ENCODE measurements at places on chromosomes 3 and 15.

DNA sequence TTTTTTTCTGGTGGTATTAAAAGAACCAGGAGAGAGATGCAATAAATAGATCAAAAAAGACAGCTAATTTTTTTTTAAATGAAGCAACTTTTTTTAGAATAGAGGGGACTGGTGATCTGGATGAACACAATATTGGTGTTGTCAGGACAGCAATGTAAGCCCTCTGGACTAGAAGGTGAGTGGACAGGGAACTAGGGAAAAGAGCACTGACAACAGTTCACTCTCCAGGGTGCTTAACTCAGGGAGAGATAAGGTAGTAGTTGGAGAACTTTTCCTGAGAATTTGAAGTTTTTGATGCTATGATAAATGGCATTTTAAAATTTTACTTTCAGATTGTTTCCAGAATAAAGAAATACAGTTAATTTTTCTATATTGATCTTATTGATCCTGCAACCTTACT lies 158.3 kb upstream of the STAC start:
- no peak for DNase-seq

- DNase-seq = no peak
These were observed 883 bp downstream of the MAGEF1 start for GRCh38 chr3:184710870-184711492.

GRCh38 chr3:194470615-194471014 lies 16.2 kb downstream of the ATP13A3 start:
- no peak for DNase-seq

GRCh38 chr3:172914854-172915253 lies 164.3 kb downstream of the ECT2 start:
- no peak for DNase-seq

- no peak for DNase-seq
These were observed 80.1 kb upstream of the DGKG start for GRCh38 chr3:186442162-186442561.

DNA sequence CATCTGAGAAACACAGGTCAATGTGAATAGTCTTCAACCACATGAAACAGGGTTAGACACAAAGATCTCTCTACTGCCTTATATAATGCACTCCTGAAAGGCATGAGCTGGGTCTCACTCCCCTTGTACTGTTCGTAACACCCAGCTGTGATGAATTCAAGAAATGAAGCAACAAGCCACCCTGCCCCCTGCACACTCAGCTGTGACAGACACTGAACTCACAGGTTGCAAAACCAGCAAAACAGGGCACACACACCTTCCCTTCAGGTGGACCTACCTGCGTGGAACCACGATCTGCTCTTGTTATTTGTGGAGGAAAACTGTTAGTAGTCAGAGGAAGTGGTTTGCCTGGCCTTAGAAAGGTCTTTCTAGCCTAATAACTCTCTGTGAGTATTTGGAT lies 64.5 kb downstream of the CERS3 start:
- DNase-seq = no peak

Data from NCI-H1092 treated with DMSO at 0.1 percent for 48 hours (cell line).